ENCODE measurements at places on chromosomes 4 and X.

DNA sequence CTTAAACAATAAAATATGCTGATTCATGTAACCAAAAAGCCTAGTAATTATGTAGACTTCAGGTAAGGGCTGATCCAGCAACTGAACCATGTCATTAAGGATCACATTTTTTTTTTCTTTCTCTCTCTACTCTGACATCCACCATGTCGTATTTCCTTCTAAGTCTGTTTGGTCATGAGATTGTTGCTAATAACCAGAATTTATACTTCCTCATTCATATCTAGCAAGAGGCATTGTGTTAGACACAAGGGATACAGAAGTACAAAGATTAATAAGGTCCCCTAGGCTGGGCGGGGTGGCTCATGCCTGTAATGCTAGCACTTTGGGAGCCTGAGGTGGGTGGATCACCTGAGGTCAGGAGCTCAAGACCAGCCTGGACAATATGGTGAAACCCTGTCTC is 24.1 kb downstream of the PHEX start:
- DNase-seq = no peak

- peak; percentile 82 for DNase-seq
Observed at GRCh38 chrX:118115953-118116712, 477 bp downstream of the KLHL13 start.

DNA sequence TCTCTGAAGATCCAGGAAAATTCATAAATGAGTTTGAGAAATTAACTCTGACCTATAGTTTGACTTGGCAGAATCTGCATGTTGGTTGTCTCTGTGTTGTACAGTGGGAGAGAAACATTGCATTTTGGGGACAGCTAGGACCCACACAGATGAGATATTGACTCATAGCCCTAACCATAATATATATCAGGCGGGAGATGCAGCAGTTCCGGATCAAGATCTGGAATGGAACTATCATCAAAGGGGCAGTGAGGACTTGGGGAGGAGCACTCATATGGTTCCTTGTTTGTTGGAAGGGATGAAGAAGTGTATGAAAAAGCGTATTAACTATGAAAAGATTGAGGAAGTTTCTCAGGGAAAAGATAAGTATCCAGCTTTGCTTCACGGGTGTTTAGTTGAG is 14.0 kb downstream of the CXCL2 start:
- no peak for DNase-seq

DNA sequence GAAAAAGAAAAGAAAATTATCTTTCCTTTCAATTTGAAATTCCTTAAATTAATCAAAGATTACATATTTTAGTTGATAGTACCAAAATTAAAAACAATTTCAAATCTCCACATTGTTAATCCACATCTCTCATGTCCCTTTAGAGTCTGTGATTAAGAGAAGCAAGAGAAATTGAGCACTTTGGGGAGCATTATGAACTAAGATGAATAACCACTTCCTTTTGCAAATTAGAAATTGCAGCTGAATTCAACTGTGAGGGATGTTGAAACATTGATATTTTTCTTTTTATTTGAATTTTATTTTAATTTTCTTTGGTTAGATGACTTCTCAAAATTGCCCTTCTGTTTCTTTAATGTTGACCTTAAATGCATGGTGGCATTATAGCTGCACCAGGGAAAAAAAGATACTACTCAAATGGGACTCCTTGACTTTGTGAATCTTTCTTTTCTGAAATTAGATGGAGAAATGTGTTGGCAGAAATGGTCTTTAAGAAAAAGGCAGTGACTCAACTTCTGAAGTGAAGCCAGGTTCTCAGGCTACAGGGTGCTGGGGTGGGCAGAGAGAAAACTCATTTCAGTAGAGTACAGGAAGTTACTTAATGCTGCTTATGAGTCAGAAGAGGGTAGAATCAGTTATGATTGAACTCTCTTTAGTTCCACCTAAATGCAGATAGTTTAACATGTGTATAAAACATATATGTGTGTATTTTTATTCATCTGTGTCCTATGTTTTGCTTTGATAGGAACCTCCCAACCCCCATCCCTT is 92.0 kb upstream of the TNIP3 start:
- DNase-seq = no peak

DNA sequence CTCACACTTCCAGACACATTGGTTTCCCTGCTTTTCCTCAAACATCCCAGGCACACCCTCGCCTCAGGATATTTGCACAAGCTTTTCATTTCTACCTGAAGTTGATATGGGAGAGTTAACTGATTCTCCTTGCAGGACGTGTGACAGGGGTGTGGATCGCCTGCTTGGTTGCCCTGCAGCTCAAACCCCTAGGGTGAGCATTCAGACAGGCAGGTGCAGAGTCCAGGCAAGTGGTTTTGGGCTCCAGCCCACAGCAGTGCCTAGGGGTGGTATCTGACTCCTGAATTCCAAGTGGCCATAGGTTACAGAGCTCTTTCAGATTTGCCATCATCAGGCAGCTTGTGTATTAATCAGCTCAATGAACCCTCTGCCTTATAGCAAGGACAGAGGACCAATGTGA is 1104.2 kb upstream of the IGFBP7 start:
- DNase-seq = no peak

DNA sequence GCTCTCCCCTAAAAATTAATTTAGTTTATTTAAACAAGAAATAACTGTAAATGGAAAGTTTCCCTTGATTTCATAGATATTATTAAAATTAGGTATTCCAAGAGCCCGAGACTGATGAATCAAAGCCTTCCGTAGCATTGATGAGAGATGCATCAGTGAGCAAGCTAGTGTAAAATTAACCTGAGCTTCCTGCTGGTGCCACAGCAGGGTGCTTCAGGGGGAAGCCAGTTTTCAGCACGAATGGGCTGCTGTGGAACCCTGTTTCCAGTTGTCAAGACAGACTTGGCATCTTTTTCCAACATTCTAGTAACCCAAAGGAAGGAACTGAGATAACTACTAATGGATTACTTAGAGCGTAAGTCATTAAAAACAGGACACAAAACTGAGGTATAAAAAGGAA is 221.7 kb downstream of the RBMX2 start:
- DNase-seq = no peak

- DNase-seq = no peak
Observed at GRCh38 chrX:149799938-149800337, 18.2 kb downstream of the MAGEA9 start.

DNA sequence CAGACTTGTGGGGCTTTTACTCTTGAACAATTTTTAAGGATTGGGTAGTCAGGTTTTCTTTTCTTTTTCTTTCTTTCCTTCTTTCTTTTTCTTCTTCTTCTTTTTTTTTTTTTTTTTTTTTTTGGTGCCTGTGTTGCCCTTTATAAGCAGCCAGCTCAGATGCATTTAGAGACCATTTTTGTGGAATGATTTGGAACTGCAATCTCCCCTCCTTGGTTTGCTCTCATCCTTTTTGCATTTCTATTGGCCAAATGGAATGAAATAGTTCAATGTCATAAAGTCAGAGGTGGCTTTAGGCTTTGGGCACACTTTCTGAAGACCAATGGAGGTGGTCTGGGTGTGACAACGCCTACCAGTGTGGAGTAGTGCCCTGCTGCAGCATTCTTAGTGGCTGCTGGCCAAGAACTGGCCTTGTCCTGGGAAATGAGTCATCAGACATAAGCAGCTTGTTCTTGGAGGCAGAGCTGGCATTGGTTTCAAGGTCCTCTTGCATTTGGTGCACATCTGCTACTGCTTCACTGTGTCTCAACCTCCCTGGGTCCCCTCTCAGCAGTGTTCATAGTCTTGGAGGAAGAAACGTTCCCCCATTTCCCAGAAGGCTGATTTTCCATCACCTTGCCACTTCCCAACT is 84.5 kb downstream of the CT47B1 start:
- DNase-seq = no peak

DNA sequence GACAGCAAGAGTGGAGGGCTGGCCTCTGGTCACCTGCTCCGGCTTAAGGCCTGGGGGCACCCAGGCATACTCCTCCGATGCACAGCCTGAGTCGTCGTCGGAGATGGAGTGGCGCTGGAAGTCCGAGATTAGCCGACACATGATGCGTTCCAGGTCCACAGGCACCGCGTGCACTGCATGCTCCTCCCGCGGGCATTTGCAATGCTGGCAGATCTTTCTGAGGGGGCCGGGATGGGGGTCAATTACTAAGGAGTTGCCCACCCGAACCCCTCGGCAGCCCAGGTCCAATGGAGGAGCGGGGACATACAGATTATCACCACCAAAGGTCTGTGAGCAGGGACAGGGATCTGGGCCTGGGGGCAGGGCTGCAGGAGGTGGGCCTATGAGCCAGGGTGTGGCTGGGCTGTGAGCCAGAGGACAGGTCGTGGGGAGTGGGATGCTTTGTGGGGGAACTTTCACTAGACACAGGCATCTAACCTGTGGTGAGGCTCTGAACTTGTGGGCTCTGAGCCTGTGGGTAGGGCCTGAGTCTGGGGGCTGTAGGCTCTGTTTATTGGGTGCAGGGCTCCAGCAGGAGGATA is 2.4 kb downstream of the PRICKLE3 start:
- DNase-seq = no peak

GRCh38 chr4:84381759-84382158 is 117.3 kb downstream of the NKX6-1 start:
- DNase-seq = no peak

- DNase-seq = no peak
Observed at GRCh38 chr4:160894128-160894527, 1269.7 kb downstream of the FSTL5 start.

Data from right kidney (tissue), 9 donors.